ENCODE measurements at places on chromosomes 6 and 20.
A peak's percentile ranks its signal among the peaks of the same experiment; 100 is the strongest.

- DNase-seq = no peak
Observed at GRCh38 chr6:96542702-96543101, 20.2 kb upstream of the FHL5 start.

DNA sequence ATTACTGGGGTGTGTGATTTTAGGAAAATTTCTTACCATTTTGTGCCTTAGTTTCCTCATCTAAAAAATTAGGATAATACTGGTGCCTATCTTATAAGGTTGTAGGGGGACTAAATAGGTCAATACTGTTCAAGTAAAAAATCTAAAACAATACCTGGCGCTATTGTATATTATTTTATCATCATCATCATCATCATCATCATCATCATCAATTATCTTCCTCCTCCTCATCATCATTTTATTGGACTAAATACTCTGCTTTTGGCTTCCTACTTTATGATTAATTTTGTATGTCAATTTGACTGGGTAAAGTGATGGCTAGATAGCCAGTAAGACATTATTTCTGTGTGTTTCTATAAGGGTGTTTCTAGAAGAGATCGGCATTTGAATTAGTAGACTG, 435.5 kb downstream of the DHX35 start:
- DNase-seq = no peak

DNA sequence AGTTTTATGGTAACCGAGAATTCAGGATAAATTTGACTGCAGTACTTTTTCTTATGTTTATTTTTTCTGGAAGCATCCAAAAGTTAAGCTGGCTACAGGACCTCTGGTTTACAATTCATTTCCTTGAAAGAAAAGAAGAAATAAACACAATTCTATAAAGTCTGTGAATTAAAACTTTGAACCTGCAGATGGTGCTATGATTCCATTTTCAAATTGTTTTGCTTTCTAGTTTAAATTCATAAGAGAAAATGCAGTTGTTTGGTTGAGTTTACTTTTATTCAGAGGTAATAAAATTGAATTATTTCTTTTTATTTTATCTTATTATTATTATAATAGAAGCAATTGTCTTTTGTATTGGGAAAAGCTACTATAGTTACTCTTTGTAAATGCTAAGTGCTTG, 1.8 kb upstream of the VIP start:
- no peak for DNase-seq

DNA sequence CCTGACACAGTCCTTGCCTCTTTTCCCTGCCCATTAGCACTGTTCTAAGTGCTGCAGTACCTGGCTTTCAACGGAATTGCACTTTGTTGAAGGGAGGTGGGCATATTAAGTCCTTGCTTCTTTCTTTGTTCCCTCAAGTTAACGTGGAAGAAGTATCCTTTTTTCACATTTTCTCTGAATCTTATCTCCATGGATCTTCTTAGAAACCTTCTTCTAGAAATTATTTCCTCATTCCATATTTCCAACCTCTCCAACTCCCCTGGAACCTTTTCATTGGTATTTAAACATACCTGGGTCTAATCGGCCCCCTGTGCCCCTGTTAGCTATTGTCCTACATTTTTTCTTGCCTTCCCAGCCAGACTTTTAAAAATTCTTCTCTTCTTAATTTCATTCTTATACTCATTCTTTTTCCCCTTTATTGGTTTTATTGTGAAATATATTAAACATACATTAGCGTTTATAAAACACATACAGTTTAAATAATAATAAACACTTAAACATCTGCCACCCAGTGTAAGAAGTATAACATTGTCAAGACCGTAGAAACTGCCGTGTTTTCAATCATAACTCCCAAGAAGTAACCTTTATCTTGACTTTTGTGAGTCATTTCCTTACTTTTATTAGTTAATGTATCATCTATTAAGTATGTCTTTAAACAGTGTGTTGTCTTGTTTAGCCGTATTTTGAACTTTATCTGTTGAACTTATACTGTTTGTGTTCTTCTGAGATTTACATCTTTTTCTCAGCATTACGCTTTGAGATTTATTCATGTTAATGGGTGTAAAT, 118.2 kb downstream of the CDKAL1 start:
- DNase-seq = no peak

GRCh38 chr20:51456511-51457509, 85.7 kb downstream of the NFATC2 start:
- DNase-seq = no peak

DNA sequence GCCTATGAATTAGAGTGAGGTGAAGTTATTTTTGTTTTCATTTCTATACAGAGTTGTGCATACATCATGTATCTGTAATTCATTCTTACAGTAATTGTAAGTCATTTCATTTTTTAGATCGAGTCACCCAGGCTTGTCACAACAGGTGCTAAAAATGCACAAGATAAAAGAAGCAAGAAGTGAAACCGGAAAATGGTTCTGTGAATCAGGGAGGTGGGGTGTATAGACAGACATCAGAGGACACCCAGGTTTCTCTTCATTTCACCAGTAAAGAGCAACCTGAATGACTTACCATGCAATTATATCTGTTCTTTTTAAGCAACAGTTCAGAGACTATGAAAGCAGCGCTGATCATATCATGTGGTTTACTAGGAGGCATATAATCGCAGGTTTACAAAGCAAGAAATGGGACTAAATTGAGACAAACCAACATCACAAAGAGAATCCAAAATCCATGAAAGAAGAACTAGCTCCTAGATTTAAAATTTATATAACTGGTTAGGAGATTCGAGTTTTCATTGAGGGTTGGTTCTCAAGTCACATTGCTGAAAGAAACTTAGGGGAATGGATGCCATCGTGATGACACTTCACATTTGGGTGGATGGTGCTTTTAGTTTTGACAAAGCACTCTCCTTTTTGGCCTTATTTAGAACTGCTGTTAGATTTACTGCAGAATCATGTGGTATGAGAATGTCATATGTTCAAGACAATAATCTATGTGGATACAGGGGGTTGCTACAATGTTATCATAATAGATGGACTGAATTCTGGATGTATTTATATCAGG, 27.9 kb upstream of the TBC1D7 start:
- DNase-seq = peak; percentile 19

GRCh38 chr6:2531426-2532215, 219.1 kb downstream of the MYLK4 start:
- no peak for DNase-seq

DNA sequence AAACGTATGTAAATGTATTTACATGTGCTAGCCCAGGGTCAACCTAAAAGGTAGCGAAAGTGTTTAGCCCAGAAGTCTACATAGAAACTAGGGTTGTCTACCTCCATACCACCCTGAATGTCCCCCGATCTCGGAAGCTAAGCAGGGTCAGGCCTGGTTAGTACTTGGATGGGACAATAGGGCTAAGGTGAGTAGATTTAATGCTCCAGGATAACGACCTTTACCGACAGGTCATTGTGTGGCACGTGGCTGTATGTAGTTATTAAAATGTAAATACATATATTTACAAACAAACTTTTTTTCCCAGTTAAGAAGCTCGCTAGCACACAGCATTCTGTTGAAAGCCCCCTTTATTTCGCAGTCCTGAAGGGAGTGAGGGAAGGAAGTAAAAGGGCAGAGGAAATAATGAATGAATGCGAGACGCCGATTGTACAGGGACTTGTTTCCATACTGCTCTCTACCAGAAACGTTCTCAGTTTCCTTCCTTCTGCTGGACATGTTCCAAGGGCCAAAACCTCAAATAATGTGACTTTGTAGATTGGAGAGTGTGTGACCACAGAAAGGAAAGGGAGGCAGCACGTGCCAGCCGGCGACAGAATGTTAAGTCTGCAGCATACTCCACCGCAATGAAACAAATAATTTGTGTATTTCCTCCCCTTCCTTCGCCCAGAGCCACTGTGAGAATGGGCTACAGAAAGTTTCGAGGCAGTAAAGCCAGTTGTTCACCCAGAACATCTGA, 612 bp downstream of the ADAT2 start:
- peak; percentile 36 for DNase-seq

GRCh38 chr20:41347523-41348429, 7.2 kb downstream of the LPIN3 start:
- DNase-seq = no peak

DNA sequence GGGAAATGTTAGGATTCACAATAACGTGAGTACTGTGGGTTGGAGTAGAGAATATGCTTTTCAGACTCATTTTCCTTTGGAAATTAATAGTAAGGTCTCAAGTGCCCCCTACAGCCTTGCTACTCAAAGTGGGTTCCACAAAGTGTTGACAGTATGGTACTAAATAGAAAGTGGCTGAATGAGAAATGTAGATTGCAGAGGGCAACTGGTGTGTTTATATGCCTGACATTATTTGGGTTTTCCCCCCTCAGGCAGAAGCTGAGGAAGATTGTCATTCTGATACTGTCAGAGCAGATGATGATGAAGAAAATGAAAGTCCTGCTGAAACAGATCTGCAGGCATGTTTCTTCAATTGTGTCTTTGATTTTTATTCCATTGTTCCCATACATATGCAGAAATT, 5.6 kb downstream of the FBXO9 start:
- no peak for DNase-seq

DNA sequence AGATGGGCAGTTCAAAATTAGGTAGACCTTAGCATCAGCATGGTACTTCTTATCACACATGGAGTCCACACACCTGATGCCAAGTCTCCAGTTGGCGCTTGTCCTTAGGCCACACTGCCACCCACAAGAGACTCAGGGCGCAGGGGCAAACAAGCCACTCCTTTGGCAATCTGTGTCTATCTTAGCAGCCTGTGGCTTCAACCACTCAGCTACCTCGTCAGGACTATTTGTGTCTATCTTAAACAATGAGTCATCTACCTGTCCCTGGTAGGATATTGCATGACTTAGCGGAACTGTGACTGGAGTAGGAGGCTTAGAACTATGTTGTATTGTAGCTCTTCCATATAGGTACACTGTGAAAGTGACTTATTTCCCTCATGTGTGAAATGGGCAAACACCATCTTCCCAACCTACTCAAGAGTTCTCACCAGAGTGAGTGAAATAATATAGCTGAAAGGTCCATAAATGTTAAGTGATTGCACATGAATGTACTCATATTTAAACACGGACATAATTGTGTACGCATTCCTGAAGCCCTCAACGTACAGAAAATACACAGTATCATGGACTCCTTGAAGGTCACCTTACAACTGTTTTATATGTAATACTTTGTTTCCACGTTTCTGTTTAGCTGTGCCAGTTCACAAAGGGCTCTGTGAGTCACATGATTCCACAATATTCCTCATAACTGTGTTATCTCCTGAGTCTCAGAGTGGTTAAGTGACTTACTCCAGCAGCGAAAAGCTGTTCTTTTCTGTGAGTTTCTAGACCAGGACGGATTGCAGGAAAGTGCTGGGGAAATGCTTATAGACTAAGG, 1.6 kb downstream of the TRIM27 start:
- no peak for DNase-seq

DNA sequence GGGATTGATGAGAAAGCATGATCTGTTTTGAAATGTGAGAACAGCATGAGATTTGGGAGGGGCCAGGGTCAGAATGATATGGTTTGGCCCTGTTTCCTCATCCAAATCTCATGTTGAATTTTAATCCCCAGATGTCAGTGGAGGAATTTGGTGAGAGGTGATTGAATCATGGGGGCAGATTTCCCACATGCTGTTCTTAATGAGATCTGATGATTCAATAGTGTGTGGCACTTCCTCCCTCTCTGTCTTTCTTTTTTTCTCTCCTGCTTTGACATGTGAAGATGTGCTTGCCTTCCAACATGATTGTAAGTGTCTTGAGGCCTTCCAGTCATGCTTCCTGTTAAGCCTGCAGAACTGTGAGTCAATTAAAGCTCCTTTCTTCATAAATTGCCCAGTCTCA, 1060.3 kb upstream of the CITED2 start:
- no peak for DNase-seq

- DNase-seq = no peak
Observed at GRCh38 chr6:33082702-33083101, 6.9 kb downstream of the HLA-DPB1 start.

DNA sequence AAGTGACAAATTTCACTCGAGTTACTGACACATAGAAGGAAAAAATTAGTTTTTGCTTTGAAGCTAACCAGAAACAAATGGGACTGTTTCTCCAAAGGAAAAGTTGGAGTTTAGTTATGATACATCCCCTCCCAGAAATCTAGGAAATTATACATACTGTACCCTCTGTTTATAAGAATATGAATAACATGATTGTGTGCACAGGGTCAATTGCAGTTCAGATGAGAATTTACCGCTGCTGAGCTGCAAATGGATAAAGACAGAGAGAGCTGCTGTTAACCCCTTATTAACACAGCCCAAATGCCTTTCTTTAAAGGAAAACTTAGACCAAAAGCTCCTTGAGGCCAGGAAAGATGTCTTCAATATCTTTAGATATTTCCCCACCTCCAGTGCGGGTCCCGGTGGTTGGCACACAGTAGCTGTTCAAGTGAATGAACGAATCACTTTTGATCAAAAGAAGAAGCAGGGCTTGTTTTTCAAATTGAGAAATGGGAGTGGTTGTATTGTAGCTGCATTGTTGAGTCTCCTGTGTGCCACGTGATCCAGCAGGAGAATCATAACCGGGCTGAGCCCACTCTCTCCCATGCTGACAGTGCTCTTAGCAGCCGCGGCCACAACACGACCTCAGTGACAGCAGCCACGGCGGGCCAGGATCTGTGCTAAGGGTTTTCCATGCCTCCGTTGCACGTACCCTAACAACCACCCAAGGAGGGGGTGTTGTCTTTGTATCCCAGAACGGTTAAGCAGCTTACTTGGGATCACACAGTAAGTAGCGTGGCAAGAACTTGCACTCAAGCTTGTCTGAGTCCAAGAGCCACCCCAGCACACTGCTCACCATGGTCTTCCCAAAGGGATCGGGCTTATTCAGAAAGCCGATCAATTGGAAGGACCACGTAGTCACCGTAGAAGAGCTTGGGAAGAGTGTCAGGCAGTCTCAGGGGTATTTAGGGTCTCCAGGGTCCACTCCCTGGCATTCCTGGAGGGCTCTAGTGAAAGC, 53.5 kb upstream of the BMP6 start:
- DNase-seq = no peak

DNA sequence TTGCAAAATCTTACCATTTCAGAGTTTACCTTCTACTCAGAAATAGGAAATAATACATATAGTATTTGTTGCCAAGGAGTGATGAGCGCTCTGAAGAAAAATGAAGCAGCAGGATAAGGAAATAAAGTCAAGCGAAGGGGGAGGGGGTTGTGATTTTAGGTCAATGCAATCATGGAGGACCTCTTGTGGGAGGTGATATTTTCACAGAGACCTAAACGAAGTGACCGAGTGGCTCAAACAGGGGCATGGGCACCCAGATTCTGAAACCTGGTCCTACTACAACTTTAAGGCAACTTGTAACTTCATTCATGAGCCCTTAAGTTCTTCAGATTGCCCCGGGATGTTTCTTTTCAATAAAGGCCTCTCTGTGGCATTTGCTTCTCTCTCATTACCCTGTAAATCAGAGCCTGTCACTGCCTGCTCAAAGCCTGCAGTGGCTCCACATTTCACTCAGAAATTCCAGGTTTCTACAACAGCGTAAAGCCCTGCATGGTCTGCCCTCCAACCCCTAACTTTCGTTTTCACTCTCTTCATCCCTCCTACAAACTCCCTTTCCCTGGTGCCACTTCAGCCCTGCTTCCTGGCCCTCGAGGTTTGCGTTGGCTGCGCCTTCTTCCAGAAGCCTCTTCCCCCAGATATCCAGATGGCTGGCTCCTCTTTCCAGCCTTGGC, 162.7 kb downstream of the TBC1D7 start:
- no peak for DNase-seq

- DNase-seq = no peak
Observed at GRCh38 chr6:52157301-52157941, 28.8 kb upstream of the IL17A start.
